ENCODE measurements at places on chromosomes 7 and 10.

GRCh38 chr10:91319336-91319735 is 90.8 kb upstream of the HECTD2 start:
- no peak for DNase-seq

DNA sequence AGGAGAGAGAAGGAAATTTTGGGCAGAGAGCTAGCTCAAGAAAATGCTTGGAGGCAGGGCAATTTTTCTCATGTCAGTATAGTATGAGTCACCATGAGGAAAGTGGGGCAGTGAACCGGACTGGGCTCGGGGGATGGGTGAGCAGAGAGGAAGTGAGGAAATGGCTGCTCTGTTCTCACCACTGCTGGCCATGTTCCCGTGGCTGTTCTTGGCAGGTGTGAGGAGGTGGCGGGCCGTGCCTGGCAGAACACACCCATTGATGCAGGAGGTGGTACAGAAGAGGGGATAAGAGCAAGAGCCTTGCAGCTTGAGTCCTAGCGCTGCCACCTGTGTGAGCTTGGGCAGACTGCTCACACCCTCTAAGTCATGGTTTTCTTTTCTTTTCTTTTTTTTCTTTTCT is 304.4 kb upstream of the LYZL1 start:
- DNase-seq: no peak

DNA sequence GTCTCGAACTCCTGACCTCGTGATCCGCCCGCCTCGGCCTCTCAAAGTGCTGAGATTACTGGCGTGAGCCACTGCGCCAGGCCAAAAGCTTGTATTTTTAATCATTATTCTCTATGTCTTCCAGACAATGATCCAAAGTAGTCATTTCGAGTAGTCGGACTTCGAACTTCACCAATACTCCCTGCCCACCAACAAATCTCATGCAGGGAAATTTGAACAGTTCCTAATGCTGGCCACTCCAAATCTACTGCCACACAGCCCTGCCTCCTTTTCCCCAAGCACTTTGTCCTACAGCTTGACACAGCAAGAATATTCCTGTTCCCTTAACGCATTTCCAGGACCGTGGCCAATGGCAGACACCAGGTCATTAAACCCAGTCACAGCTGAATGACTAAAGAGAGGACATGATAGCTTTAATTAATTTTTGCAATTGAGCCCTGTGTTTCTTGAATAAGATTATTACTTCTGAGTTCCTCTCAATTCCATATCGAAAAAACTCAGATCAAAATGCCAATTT is 142.3 kb upstream of the NRP1 start:
- no peak for DNase-seq

DNA sequence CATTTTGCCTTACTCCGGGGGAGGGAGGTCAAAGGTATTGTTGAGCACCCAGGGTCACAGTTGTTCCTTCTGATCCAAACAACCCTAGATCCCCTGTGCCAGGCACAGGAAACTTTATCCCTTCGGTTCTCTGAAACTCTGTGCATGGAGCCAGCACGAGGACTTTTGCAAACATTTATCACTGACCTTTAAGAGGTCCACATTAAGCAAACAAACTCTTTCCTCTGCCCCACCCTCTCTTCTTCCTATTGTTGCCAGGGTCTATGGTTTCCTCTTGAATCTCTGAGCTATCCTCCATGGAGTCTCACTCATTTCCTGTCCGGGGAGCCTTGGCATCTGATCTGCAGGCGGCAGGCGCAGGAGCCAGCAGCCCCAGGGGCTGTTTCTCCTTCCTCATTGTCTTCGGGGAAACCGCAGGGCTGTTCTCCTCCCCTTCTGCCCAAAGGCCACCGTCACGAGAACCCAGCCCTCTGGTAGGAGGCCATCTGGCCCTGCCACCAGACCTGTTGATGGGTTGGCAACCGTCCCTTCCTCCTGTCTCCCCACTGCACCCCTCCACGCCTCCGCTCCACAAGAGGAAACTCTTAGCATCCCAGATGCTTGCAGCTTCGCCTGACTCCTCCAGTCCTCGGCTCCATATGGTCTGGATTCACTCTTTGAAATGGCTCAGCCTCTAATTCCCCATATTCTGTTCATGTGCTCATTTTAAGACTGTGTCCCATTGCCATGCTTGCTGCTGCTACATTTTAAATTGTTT is 327.3 kb upstream of the NRP1 start:
- no peak for DNase-seq

DNA sequence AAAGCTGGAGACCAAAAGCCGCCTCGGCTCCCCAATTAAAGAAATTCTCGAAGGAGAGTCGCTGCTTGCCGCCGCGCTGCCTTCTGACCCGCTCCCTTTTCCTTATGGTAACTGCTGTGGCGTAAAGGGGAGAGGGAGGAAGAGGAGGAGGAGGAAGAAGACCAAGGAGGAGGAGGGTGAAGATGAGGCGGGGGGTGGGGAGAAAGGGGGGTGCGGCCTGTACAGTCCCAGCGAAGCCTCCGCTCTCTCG is 388 bp downstream of the CNOT4 start:
- no peak for DNase-seq

All from stimulated activated CD8-positive, alpha-beta memory T cell treated with anti-CD3 and anti-CD28 coated beads, Interleukin-4, amount 100 ng/mL, for 24 hours (primary cell).